Chondrocyte (in vitro differentiated cells): ENCODE measurements at places on chromosomes 3 and 15.

DNA sequence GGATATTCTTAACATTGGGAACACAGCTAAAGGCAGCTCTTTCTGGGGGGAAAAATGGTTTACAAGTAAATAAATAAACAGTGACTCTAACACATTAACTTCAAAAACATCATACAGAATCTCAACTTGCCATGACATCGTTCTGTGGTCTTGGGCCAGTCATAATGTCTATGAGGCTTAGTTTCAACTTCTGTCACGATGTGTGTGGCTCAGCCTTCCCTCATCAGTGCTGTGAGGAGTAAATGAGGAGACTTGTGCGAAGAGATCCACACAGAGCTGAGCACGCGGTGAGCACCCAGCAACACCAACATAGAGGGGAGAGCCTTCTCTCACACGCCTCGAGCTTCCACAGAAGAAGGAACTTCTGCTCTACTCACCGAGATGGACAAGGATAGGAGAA lies 49.0 kb downstream of the DZIP1L start:
- DNase-seq, result no peak

- no peak for DNase-seq
These were observed 259.9 kb upstream of the ZPLD1 start for GRCh38 chr3:102174832-102175374.

- DNase-seq, result peak; percentile 59
These were observed 47.5 kb downstream of the DNASE1L3 start for GRCh38 chr3:58163234-58163633.

DNA sequence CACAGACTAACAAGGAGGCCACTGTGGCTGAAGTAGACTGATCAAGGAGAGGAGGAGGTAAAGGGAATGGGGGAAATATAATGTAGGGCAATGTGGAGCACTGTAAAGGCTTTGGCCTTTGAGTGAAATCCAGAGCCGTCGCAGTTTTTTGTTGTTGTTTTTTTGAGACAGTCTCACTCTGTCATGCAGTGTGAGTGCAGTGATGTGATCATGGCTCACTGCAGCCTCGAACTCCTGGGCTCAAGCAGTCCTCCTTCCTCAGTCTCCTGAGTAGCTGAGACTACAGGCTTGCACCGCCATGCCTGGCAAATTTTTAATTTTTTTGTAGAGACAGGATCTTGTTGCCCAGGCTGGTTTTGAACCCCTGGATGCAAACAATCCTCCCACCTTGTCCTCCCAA lies 32.2 kb downstream of the PPP4R2 start:
- DNase-seq, result no peak

GRCh38 chr15:99114511-99115299 lies 9.8 kb downstream of the SYNM start:
- DNase-seq, result peak; percentile 66

DNA sequence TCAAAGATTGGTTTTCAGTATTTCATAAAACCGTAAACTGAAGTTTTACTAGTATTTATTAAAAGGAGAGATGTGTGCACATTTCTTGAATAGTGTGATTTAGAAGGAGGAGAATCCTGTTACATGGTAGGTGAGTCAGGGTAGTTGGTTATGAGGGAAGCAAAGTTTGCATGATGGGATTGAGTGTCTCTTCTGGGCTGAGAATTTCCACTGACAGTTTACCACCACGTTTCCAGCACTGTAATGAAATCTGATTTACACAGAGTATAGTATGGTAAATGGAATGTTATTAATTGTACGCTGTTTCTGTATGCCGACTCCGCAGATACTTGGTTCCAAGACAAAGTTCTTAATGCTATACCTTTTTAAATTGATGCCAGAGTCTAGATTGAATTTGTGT lies 1.6 kb downstream of the NECTIN3 start:
- DNase-seq, result no peak

GRCh38 chr3:193335031-193335430 lies 43.5 kb downstream of the ATP13A5 start:
- no peak for DNase-seq

- no peak for DNase-seq
These were observed 203.6 kb downstream of the ROBO1 start for GRCh38 chr3:79564192-79564591.

DNA sequence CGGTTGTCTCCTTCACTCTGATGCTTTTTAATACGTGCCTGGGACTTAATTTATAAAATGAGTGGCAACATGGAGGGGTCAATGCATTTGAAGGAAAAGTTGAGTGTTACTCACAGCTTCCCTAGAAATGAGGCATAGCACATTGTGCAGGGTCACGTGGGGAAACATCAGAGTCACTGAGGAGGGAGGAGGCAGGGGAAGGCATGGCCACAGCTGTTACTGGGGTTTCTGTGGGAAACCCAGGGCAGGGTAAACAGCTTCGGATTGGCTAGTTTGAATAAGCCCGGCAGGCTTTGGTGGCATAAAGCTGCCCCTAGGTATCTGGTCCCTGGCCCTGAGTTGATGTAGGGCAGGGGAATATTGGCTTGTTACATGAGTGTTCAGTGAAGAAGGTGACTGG lies 98.9 kb upstream of the ST8SIA2 start:
- DNase-seq, result no peak

DNA sequence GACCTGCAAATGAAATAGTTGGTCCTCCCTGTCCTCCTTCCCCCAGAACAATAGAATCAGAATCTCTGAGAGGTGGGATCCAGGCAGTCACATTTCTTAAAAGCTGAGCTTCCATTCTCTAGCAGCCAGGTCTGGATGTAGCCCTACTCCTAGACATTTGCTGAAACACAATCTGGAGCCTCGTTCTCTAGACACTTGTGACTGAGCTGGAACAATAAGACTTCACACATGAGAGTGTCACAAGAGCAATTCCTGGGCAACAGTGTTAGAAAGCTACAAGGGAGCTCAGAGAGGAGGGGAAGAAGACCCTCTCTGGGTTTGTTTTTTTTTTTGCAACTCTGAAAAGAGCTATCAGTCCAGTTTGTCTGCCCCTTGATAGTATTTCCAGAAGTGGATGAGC lies 14.5 kb downstream of the CORO2B start:
- DNase-seq, result no peak

DNA sequence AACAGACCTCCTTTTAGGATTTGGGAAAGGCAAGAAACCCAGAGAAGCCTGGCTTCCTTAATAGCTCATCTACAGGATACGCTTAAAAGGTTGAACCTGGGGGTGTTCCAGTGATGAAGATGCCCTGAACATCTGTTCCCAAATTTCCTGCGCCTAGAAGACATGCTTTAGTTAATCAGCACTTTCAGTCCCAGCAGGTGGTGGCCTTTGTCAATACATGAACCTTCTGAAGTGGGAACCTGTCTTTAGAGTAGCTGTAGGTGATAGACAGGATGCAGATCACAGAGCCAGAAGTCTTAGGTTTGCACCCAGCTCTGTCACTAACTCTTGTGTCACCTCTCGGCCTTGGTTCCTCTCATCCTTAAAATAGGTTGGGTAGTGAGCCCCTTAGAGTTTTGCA lies 149.7 kb upstream of the SYNPR start:
- DNase-seq, result no peak

DNA sequence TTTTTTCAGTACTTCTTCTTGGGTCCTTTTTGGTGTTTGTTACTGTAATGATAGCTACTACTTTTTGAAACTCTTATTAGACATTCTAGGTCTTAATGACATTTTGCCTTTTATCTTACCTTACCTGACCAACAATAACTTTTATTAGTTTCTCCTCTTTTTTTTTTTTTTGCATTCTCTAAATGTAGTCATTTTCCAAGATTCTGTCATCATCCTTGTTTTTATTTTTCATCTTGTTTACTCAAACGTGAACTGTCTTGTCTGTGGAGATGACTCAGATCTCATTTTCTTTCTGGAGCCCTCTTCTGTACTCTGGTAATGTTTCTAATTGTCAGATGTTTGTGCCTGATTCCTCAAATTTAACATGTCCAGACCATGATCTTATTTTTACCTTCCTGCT lies 2.9 kb downstream of the ABHD5 start:
- no peak for DNase-seq
